ENCODE measurements at places on chromosomes 5 and 9. TPM values are rescaled to one million over a fixed set of nuclear protein-coding genes. Genes with fewer than 3 reads are reported as not detected.

Gene TMOD1
- 178 TPM for total RNA-seq

Gene CD180
- total RNA-seq, result 0.24 TPM

Gene PRELID2
- total RNA-seq, result 1.7 TPM

Gene RNF180
- total RNA-seq, result 4.6 TPM

Gene IL3
- total RNA-seq, result not detected

Gene FYB1
- 3.2 TPM for total RNA-seq

Gene HAND1
- total RNA-seq, result not detected

Gene VCAN
- total RNA-seq, result 8.8 TPM

Gene BTNL8
- 0.19 TPM for total RNA-seq

Gene CMBL
- total RNA-seq, result 30.1 TPM

Gene CTXN3
- total RNA-seq, result 0.69 TPM

Gene AK1
- total RNA-seq, result 854 TPM

Gene SELENOP
- total RNA-seq, result 96.6 TPM

Gene SUSD1
- total RNA-seq, result 2.9 TPM

Gene FABP6
- not detected for total RNA-seq

Gene CCL27
- total RNA-seq, result not detected

Gene SHC3
- total RNA-seq, result 0.20 TPM

Gene OR1Q1
- not detected for total RNA-seq

Gene PPP3R2
- total RNA-seq, result not detected

Gene OR1L8
- not detected for total RNA-seq

Gene PCDHB16
- 0.94 TPM for total RNA-seq

Gene EDIL3
- total RNA-seq, result 0.34 TPM

Gene FOXD4L3
- not detected for total RNA-seq

Gene CTSV
- total RNA-seq, result 0.28 TPM

Gene CXXC5
- total RNA-seq, result 49.8 TPM

Gene IFNA21
- not detected for total RNA-seq

Gene ANKRD34B
- total RNA-seq, result not detected

Gene SPATA6L
- 0.79 TPM for total RNA-seq

Gene FOXD4L6
- not detected for total RNA-seq

Gene LRRC19
- total RNA-seq, result not detected

Gene SPINK1
- 3.0 TPM for total RNA-seq

Gene ARL14EPL
- total RNA-seq, result not detected

Gene CAMK4
- total RNA-seq, result 0.02 TPM

Gene SLC45A2
- total RNA-seq, result not detected

Gene GLRA1
- total RNA-seq, result not detected

Gene MCIDAS
- total RNA-seq, result not detected

Gene NPM1
- total RNA-seq, result 476 TPM

Gene PCDHGB2
- total RNA-seq, result 2.2 TPM

Gene PCDHGC5
- total RNA-seq, result 1.2 TPM

Gene PCDHB14
- total RNA-seq, result 0.49 TPM

Gene C5orf34
- total RNA-seq, result 0.54 TPM

Gene HTR1A
- not detected for total RNA-seq

Gene EPB41L4B
- total RNA-seq, result 4.6 TPM

Gene TTC39B
- total RNA-seq, result 3.6 TPM

Gene PARP8
- total RNA-seq, result 4.7 TPM

Measured in psoas muscle (tissue), 8 donors.